ENCODE measurements at places on chromosomes 2 and 18. TPM values are rescaled to one million over a fixed set of nuclear protein-coding genes. Genes with fewer than 3 reads are reported as not detected.

The TMEM150A gene
- 14.1 TPM for polyA plus RNA-seq

DNA sequence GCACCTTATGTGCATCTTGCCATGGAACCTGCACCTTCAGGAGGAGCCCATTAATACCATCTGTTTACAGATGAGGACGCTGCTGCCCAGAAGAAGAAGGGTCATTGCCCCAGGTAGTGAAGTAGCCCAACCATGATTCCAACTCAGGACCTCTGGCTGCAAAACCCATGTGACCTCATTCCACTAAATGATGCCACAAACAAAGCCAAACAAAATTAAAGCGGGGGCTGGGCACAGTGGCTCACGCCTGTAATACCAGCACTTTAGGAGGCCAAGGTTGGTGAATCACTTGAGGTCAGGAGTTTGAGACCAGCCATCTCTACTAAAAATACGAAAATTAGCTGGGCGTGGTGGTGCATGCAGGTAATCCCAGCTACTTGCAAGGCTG is 202.1 kb downstream of the EIPR1 start:
- H3K27ac ChIP-seq, result no peak overlapping the region
- peaks cover 12% of the 10 kb centered on the region for H3K36me3 ChIP-seq
- no peaks in the 10 kb centered on the region for H3K4me1 ChIP-seq

DNA sequence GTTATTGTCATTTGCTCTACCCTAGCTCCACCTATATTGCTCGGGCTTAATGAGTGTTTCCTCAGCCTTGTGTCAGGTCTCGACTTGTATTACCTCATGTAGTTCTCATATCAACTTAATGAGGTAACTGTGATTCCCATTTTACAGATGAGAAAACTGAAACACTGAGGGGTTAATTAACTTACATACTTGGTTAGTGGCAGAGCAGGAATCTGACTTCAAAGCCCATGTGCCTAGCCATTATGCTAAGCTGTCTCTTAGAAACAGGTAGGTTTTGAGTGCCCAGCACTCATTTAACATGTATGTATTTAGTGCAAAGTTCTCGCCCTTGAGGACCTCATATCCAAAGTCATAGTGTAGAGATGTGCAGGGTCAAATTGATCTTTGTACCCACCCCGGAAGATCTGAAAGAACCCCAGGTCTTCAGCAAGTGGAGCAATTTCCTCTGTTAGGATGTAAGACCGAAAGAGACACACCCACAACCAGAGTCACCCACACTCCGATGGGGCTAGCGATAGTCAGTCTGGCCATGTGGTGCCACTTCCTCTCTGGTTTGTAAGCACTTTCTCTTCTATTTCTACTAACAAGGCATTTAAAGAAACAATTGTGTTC is 121.0 kb upstream of the SLC39A10 start:
- H3K27me3 ChIP-seq, result no peaks in the 10 kb centered on the region
- H3K4me1 ChIP-seq, result peaks cover 13% of the 10 kb centered on the region
- DNase-seq, result no peak
- no peak overlapping the region for H3K27ac ChIP-seq

DNA sequence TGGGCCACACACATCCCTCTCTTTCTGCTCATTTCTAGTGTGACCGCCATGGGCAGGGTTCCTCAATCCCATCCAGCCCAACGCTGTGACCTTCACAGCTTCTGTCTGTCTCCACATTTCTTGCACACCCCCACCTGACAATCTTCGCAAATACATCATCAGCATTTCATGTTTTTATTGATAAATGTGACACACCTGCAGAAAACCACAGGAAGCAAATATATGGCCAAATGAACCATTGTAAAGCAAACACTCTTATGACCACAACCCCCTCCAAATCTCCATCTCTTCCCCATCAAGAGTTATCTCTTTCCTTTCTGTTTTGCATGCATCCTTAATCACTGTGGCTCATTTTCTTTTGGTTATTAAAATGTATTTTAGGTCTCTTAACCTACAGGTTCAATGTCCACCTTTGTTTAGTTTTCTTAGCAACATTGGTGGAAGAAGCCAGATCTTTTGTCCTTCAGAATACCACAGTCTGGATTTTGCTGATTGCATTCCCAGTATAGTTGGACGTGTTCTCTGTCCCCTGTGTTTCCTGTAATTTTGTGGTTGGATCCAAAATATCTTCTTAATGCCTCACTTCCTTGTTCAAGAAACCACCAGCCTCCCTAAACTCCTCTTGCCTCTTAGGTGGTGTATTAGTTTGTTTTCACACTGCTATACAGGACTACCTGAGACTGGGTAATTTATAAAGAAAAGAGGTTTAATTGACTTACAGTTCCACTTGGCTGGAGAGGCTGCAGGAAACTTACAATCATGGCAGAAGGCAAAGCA is 9.8 kb upstream of the NCK2 start:
- H3K4me1 ChIP-seq, result no peaks in the 10 kb centered on the region
- H3K4me3 ChIP-seq, result no peak overlapping the region
- H3K27me3 ChIP-seq, result no peaks in the 10 kb centered on the region
- no peaks in the 10 kb centered on the region for H3K36me3 ChIP-seq
- H3K27ac ChIP-seq, result peak overlapping the region; percentile 28

DNA sequence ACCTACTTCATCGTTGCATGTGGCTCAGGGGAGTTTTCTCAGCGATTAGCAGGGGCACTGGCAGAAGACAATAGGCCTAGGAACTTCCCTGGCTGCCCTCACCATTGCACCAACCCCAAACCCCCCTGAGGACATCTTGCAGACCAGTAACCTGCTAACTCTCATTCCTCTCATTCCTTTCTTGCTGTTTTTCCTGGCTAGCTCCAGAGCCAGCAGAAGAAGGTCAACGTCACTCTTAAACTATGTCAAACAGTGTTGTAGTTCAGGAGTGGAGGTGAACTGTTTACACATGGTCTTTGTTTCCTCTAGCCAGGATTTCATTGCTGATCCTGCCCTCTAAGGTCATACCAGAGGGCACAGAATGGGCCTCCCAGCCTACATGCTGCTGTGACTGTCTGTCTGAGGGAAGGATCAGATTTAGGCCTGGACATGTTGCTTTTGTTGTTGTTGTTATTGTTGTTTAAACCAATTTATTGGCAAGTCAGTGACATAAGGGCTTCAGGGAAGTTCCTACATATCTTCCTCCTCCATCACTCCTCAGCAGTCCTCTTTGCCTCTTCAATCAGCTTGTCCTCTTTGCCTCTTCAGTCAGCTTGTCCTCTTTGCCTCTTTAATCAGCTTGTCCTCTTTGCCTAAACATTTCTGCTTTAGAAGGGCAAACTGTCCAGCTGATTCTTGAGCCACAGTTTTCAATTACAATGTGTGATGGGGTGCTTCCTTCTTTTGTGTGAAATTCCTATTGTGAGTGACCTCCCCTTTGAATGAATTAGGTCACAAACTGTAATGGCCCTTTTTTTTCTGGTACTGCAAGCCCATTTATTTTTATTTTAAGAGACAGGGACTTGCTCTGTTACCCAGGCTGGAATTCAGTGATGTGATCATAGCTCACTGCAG is 471.9 kb upstream of the TNP1 start:
- DNase-seq, result peak; percentile 25
- H3K27ac ChIP-seq, result peak overlapping the region; percentile 83
- peaks cover 36% of the 10 kb centered on the region for H3K4me1 ChIP-seq
- no peaks in the 10 kb centered on the region for H3K36me3 ChIP-seq
